ENCODE measurements at places on chromosomes 3 and 15.

DNA sequence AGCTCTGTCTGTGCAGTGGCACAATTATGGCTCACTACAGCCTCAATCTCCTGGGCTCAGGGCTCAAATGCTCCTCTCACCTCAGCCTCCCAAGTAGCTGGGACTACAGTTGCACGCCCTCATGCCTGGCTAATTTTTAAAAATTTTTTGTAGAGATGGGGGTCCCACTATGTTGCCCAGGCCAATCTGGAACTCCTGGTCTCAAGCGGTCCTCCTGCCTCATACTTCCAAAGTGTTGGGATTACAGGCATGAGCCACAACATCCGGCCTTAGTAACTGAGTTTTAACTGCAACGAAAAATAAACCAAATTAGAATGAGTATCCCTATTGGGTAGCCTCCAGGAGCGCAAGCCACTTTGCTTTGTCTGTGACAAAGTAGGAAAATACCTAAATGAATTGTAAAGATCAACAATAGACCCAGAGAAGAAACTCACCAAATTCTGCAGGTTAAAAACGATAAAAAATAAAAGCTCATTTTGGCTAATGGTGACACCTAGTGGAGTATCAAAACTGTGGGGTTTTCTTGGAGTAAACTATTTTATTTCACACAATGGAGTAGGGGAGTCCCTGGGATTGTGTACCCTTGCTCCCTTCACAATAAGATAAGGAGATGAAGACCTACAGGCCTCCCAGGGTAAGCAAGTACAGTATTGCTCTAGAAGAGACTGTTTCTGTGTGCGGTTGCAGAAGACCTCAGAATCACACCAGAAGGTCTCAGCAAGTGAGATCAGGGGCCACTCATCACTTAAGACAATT lies 21.0 kb upstream of the CA12 start:
- DNase-seq, result no peak

GRCh38 chr15:62785881-62786828 lies 256.4 kb upstream of the TPM1 start:
- DNase-seq, result no peak

- peak; percentile 22 for DNase-seq
These were observed 14.8 kb downstream of the ARNT2 start for GRCh38 chr15:80418892-80419537.

DNA sequence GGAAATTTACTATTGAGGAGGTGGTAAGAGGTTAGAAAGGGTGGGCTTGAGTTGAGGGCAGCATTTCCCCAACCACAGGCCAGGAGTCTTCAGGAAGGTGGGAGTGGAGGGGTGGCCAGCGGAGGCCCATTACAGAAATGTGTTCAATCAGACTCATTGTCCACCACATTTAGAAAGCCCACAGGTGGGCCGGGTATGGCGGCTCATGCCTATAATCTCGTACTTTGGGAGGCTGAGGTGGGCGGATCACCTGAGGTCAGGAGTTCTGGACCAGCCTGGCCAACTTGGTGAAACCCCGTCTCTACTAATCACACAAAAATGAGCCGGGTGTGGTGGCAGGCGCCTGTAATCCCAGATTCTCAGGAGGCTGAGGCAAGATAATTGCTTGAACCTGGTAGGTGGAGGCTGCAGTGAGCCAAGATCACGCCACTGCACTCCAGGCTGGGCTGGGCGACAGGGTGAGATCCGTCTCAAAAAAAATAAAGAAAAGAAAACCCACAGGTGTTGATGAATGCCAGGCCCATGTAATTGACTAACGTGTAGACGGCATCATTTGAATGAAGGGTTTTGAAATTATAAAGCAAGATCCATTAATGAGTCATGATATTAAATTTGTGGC lies 12.2 kb upstream of the SYNM start:
- no peak for DNase-seq

GRCh38 chr15:23467110-23467600 lies 20.1 kb upstream of the GOLGA6L2 start:
- peak; percentile 5 for DNase-seq

- no peak for DNase-seq
These were observed 596 bp downstream of the COL7A1 start for GRCh38 chr3:48594417-48595049.

DNA sequence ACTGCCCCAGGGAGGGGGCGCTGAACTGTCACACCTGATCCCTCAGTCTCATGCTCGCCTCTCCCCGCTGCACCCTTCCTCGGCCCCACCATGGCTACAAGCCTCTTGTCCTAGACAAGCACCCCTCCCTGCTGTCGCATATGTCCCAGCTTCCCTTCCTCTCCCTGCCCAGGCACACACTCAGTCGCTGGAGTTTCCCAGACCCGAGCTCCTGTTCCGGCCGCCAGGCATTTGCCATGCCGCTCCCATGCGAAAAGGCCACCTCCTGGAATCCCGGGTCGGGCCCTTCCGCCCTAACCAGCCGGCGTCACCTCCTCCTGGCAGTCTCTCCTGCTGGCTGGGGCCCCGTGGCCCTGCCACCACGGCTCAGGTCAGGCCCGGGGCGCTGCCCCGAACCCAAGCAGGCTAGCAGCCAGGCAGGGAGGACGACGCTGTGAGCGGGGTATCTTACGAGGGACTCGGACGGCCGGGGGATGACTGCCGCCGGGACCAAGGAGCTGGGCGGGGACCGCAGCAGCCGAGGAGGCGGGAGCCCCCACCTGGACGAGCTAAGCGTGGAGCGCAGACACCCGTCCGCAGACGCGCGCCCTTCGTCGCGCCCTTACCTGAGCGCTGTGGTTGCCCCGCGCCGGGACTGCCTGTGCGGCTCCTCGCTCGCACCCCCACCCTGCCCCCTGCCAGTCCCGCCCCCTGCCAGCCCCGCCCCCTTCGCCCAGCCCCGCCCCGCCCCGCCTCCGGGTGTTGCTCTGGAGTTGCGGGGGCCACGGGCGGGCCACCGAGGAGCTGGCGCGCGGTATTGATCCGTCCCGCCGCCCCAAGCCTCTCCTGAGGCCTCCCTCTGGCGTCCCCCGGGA lies at the start of gene ALS2CL:
TSS of gene ALS2CL (minus strand) at position 642 of the 854 bp plus-strand sequence. CDS start 4,239 bp downstream, outside the sequence.
- no peak for DNase-seq

DNA sequence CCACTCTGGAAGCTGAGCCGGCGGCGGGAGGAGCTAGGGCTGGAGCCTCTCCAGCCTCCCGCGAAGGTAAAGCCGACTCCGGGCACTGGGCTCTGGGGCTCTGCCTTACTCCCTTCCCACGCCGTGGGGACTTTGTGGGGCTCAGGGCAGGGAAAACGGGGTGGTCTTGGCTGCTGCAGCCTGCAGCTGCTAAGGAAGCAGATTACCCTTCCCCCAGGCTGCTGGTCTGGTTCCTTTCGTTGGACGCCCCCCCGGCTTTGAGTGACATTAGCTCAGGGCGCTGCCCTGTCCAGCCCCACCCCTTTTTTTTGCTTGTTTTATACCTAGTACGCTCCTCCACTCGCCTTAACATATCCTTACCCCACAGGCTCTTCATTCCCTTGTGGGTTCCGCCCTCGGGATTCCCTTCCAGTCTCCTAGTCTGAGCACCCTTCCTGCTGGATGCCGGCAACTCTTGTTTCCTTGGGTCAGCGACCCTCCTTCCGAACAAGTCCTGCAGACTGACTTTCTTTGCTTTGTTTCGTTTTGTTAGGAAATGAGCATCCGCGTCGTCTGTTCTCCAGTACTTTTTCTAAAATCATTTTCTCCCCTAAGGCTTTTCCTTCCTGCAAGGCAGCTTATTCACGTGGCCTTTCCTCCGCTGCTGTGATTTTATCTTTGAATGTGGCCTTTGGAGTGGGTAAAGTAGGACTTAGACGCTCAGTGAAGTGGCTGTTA lies 551 bp downstream of the DNAJC13 start:
- no peak for DNase-seq

- DNase-seq, result no peak
These were observed 14.8 kb downstream of the MYL3 start for GRCh38 chr3:46848271-46849044.

- no peak for DNase-seq
These were observed 4.5 kb downstream of the CHST13 start for GRCh38 chr3:126528419-126528799.

- no peak for DNase-seq
These were observed 119.1 kb downstream of the ATG7 start for GRCh38 chr3:11391174-11391879.

DNA sequence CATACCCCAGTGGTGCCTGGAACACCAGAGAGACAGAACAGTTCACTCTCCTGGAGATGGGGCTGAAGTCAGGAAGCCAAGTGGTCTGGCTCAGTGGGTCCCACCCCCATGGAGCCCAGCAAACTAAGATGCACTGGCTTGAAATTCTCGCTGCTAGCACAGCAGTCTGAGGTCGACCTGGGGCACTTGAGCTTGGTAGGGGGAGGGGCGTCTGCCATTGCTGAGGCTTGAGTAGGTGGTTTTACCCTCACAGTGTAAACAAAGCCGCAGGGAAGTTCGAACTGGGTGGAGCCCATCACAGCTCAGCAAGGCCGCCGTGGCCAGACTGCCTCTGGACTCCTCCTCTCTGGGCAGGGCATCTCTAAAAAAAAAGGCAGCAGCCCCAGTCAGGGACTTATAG lies 272.0 kb downstream of the KLF13 start:
- no peak for DNase-seq

- no peak for DNase-seq
These were observed 307.7 kb downstream of the ARPP21 start for GRCh38 chr3:35946854-35947515.

- no peak for DNase-seq
These were observed 30.8 kb downstream of the KLHL18 start for GRCh38 chr3:47313341-47314055.

DNA sequence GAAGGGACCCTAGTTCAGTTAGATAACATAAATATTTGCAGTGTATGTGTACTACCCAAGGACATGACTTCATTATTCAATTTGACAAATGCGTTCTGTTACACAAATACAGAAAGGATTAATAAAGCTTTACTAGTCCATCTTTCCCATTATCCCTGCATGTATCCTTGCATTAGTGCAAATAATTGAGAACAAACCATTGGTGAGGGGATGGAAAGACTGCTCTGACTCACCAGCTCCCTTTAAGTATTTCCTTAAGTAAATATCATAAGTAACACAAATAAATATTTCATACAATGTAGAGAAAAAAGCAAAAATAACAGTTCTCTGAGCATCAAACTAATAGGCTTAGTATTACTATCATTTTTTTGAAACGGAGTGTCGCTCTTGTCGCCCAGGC lies 1.9 kb upstream of the GPD1L start:
- DNase-seq, result no peak

GRCh38 chr3:177468331-177468730 lies 271.0 kb upstream of the TBL1XR1 start:
- DNase-seq, result peak; percentile 89

DNA sequence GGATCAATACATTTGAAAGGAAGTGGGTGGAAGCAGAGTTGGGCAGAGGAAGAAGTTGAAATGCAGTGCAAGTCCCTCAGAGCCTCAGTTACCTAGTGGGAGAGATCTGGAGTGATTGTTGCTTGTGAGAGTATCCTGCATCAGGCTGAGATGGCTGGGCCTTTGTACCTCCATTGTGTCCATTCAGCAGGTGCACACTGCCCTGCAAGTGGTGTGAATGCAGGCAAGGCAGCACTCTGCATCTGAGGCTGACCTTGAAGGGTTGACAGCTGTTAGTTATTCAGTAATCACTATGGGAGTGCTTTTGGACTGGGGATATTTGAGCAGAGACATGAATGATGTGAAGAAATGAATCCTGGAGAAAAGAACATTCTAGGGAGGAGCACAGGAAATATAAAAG lies 25.2 kb downstream of the ATP6V1A start:
- DNase-seq, result no peak

DNA sequence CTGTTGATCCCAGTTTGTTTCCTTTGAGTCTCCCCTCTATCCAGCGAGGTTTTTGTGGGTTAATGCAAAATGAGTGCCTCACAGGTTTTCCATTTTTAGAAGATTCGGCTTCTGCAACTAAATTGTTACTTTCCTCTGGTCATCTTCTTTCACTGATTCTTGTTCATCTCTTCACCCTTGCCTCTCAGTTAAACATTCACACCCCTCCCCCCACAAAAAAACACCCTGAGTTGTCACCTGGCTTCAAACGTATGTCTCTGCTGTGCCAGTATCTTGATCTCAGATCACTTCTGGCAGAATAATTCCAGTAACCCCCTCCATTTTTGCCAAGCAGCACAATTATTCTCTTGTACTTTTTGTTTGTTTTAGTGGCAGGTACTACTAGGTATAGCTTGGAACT lies 12.3 kb upstream of the CLDN16 start:
- DNase-seq, result no peak

GRCh38 chr3:88807491-88808105 lies 299.8 kb upstream of the EPHA3 start:
- DNase-seq, result peak; percentile 3

- DNase-seq, result no peak
These were observed 183.5 kb downstream of the TJP1 start for GRCh38 chr15:29638781-29639180.

DNA sequence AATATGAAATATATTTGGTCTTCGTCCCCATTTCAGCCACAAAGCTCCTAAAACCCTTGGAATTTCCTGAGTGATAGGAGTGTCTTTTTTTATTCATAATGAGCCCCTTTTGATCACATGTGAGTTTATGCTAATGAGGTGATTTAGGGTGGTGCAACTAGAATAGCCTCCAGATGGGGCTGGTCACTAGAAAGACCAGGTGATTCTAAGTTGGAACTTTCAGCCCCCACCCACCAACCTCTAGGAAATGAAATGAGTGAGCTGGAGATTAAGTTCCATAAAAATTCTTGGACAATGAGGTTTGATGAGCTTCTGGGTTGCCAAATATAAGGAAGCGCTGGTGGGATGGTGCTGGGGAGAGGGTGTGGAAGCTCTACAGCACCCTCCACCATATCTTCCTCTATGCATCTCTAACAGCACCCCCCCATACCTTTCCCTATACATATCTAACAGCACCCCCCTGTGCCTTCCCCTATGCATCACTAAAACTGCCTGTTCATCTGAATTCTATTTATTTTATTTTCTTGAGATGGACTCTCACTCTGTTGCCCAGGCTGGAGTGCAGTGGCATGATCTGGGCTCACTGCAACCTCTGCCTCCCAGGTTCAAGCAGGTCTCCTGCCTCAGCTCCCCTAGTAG lies 2.1 kb upstream of the SMCO1 start:
- no peak for DNase-seq

- no peak for DNase-seq
These were observed 16.7 kb downstream of the WDR48 start for GRCh38 chr3:39068556-39068955.

GRCh38 chr15:74328331-74329056 lies 39.0 kb downstream of the CYP11A1 start:
- no peak for DNase-seq

DNA sequence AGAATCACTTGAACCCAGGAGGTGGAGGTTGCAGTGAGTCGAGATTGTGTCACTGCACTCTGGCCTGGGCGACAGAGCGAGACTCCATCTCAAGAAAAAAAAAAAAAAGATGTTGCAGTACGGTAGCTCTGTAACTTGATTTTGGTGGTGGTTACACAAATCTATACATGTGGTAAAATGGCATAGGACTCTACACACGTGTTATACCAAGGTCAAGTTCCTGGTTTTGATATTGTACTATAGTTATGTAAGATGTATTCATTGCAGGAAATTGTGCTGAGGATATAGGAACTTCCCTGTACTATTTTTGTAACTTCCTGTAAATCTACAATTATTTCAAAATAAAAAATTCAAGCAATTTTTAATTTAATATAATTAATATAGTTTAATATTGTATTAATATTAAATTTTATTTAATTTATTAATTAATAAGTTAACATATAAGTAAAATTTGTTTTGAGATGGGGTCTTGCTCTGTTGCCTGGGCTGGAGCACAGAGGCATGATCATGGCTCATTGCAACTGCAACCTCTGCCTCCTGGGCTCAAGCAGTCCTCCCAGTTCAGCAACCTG lies 9.9 kb downstream of the MYD88 start:
- no peak for DNase-seq

All from AG09319 (cell line).